Adipose tissue (tissue), 3 donors: ENCODE measurements at places on chromosomes 1 and 21. TPM values are rescaled to one million over a fixed set of nuclear protein-coding genes. Genes with fewer than 3 reads are reported as not detected.

NTMT2 gene
- not detected for polyA plus RNA-seq

TMPRSS15 gene
- polyA plus RNA-seq, result 0.03 TPM

SIM2 gene
- polyA plus RNA-seq, result 0.01 TPM

CHI3L1 gene
- 191 TPM for polyA plus RNA-seq

GOLT1A gene
- polyA plus RNA-seq, result not detected

CYP4A11 gene
- not detected for polyA plus RNA-seq

FTCD gene
- 0.16 TPM for polyA plus RNA-seq

LCE1A gene
- not detected for polyA plus RNA-seq

IGSF21 gene
- 0.46 TPM for polyA plus RNA-seq

LYPD8 gene
- polyA plus RNA-seq, result not detected

LIX1L gene
- 21.6 TPM for polyA plus RNA-seq

SLC26A9 gene
- 0.11 TPM for polyA plus RNA-seq

FAM43B gene
- 0.28 TPM for polyA plus RNA-seq

PPOX gene
- 11.1 TPM for polyA plus RNA-seq

MATN1 gene
- not detected for polyA plus RNA-seq

SUMO3 gene
- 25.2 TPM for polyA plus RNA-seq

ANKRD65 gene
- 10.6 TPM for polyA plus RNA-seq

LCE1D gene
- polyA plus RNA-seq, result not detected

RPTN gene
- polyA plus RNA-seq, result not detected

MYBPH gene
- 0.34 TPM for polyA plus RNA-seq

TMEM79 gene
- polyA plus RNA-seq, result 3.1 TPM

SELE gene
- 0.87 TPM for polyA plus RNA-seq

MAEL gene
- not detected for polyA plus RNA-seq

KLF17 gene
- polyA plus RNA-seq, result 0.01 TPM

KRTAP10-8 gene
- polyA plus RNA-seq, result not detected

ZBTB8A gene
- polyA plus RNA-seq, result 2.1 TPM
